ENCODE measurements at places on chromosomes 1 and 21.

DNA sequence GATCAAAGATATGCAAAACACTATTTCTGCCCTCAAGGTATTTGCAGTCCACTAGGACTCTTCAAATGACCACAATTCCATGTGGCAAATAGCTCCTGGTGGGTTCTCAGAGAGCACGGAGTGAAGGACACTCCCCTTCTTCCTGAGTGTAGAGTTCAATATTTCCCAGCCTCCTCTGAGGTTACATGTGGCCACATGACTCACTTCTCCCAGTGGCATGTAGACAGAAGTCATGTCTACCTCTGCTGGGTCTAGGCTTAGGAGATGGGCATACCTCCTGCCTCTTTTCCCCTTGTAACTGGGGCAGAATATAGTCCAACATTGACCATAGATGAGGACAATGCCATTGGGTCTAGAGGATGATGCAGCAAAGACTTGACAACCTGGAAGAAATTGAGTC lies 191.4 kb downstream of the MIS18A start:
- DNase-seq, result no peak

- DNase-seq, result no peak
Observed at GRCh38 chr1:33791251-33791650, 72.6 kb upstream of the HMGB4 start.

- DNase-seq, result no peak
Observed at GRCh38 chr1:118827636-118828035, 160.5 kb downstream of the TBX15 start.

GRCh38 chr1:206962272-206962671 lies 8.0 kb downstream of the FCAMR start:
- no peak for DNase-seq

DNA sequence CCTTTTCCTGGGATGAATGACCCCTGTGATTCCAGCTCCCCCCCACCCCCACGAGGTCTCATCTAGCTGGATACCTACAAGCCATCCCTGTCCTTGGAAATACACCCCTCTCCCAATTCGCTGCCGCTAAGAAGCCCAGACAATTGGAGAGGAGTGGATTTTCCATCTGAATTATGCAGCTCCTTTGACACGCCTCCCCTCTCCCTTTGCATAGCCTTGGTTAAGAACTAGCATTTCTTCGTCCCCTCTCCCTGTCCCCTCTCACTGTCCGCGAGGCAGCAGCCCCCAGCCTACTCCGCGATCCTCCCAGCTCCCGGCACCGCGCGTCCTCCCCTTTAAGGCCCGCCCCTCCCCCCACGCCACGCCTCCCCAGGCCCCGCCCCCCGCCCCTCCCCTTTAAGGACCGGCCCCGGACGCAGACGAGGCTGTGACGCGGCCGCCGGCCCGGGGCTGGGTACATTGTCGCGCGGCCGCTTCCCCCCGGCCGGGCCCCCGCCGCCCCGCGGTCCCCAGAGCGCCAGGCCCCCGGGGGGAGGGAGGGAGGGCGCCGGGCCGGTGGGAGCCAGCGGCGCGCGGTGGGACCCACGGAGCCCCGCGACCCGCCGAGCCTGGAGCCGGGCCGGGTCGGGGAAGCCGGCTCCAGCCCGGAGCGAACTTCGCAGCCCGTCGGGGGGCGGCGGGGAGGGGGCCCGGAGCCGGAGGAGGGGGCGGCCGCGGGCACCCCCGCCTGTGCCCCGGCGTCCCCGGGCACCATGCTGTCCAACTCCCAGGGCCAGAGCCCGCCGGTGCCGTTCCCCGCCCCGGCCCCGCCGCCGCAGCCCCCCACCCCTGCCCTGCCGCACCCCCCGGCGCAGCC lies at the start of gene MAPKAPK2:
Gene MAPKAPK2, plus strand, starts transcription at position 428 of the 856 bp plus-strand sequence. Its CDS starts 325 bp downstream, at position 753.
- peak; percentile 60 for DNase-seq

DNA sequence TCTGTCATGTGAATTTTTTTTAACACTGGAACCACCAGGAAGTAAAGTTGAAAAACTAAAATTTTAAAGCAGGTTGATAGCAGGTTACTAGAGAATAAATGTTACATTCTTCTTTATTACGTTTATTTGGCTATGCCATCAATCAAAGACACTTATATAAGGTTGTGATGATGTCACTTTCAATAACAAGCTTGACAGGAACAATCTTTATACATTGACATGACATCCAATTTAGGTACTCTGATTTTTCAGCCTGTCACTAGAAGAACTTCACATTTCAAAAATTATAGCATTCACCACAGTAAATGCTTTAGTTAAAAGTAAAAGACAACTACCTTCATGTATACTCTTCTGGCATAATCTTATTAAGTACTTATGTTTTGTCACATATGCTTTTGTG lies 696.8 kb upstream of the NCAM2 start:
- no peak for DNase-seq

GRCh38 chr1:47915677-47916353 lies 81.4 kb downstream of the TRABD2B start:
- no peak for DNase-seq

DNA sequence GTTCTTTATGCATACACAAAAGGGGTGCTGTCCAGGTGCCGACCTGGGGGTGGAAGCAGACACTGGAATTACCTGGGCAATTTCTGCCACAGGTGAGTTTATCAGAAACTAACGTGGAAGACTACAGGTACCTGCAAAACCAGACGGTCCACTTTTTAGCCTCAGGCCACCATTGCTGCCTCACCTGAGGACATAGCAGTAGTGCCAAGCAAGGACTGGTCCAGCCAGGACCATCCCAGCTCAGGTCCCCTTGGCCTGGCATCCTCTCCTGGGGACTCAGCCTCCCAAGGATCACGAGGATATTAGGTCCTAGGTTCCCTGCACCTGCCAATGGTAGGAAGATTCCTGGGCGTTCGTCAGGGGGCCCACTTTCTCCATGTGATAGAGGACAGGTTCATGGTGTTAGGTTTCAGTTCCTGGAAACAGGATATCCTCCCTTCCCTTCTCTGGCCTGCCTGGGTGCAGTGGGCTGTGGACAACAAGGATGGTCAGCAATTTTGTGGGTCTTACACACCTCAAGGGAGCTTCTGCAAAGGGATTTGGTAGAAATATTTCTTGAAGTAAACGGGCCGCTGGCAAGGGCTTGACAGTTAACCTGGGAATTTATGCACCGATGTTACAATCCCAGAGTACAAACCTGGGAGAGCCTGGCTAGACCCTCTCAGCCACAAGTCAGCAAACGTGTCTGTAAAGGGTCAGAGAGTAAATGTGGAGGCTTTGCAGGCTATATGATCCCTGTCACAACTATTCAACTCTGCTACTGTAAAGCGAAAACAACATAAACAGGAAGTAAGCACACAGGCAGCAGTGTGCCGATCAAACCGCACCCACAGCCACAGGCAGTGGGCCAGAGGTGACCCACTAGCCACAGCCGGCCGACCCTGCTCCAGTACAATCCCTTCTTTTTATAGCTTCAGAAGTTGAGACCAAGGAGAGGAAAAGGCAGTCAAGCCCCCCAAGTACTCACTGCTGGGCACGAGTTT lies 71.4 kb upstream of the RAB4A start:
- no peak for DNase-seq

DNA sequence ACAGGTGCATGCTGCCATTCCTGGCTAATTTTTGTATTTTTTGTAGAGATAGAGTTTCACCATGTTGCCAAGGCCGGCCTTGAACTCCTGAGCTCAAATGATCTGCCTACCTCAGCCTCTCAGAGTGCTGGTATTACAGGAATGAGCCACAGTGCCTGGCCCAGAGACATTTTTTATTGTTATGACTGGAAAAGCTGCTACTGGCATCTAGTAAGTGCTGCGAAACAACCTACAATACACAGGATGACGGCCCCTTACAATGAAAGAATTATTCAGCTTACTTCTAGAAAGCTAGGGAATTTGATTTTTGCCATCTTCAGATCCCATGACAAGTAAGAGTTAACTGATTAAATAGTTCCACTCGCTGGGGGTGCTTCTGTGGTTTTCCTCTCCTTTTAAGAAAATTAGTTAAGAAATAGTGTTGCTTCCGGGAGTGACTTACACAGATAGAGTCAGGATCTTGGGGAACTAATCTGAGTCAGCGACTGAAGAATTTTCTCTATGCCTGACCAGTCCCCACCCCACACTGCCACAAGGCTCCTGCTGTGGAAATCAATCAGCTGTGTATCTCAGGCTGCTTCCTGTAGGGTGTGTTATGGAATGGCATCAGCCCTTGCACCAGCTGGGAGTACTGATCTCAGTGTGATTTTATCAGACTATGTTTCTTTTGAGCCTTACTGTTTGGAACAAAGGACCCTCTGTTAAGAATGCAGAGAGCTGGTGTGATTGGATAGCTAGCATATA lies 93.0 kb upstream of the BMP8A start:
- no peak for DNase-seq

- no peak for DNase-seq
Observed at GRCh38 chr1:208974717-208975116, 608.8 kb upstream of the CAMK1G start.

- DNase-seq, result no peak
Observed at GRCh38 chr1:29362764-29363163, 126.4 kb downstream of the PTPRU start.

DNA sequence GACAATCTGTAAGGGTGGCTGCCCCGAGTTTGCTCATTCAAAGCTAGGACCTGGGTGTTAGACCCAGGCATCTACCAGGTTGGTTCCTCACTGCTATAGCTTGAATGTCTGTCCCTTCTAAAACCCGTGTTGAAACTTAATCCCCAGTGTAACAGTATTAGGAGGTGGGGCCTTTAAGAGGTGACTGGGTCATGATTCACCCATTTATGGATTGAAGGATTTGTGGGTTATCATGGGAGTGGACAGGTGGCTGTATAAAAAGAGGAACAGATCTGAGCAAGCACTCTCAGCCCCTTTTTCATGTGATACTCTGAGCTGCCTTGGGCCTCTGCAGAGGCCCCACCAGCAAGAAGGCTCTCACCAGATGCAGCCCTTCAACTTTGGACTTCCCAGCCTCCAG lies 29.4 kb downstream of the PSMG1 start:
- no peak for DNase-seq

DNA sequence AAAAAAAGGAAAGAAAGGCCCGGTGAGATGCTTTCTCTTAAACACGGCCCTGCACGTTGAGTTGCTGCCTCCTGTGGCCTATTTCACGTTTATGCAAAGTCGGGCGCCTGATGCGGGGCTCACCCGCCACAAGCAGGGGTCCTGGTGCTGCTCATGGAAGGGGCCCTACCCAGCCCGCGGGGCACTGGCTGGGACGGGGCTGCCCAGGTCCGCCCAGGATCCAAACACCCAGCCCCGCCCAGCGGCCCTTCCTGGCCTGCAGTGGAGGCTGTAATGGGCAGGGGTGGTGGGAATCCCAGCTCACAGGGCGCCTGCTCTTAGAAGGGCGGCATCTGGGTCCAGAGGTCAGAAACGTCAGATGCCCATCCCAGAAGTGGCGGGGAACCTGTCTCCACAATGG lies 1.6 kb downstream of the COL6A2 start:
- DNase-seq, result peak; percentile 8

GRCh38 chr1:71135571-71135970 lies 54.7 kb upstream of the ZRANB2 start:
- no peak for DNase-seq

- DNase-seq, result no peak
Observed at GRCh38 chr1:233473549-233474204, 140.2 kb upstream of the KCNK1 start.

DNA sequence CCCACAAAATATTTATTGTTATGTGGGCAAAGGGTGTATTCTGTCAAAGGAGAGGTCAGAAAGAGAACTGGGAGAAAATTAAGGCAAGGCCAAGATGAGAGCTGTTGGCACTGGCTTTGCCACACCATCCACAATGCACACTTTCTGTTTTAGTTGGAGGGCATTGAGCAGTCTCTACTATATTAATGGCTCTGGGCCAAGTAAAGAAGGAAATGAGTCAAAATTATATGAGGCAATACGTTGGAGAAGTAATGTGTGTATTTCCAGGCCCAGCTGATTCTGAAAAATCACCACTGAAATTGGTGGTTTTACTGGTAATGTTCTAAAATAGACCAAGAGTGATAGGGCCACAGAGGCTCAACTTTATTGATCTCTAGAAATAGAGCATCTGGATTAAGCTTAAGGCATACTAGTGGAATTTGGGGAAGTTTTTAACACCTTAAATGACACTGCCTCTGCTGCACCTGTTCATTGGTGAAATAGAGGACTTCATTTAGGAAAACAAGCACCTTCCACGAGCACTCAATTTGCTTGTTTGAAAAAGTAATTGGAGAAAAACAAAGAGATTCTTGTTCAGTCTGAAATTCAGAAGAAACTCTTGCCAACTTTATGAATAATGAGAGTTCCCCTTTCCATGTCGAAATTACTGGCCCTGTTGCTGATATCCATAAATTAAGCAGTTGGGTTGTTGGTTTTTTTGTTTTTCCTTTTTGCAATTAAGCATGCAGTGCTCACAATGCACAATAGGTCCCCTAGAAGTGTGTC lies 424.9 kb downstream of the ADGRL2 start:
- no peak for DNase-seq

GRCh38 chr1:224168859-224169380 lies 14.1 kb upstream of the DEGS1 start:
- DNase-seq, result no peak

DNA sequence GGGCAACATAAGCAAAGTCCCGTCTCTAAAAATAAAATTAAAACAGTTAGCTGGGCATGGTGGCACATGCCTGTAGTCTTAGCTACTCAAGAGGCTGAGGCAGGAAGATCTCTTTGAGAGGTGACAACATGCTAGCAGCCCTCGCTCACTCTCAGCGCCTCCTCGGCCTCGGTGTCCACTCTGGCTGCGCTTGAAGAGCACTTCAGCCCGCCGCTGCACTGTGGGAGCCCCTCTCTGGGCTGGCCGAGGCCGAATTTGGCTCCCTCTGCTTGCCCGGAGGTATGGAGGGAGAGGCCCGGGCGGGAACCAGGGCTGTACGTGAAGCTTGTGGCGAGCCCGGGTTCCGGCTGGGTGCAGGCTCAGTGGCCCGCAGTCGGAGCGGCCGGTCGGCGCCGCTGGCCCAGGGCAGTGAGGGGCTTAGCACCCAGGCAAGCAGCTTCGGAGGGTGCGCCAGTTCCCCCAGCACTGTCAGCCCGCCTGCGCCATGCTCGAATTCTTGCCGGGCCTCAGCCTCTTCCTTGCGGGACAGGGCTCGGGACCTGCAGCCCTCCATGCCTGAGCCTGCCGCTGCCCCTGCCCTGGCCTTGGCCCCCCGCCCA lies 138.3 kb downstream of the MAP3K21 start:
- no peak for DNase-seq

- no peak for DNase-seq
Observed at GRCh38 chr21:39137248-39138178, 45.7 kb downstream of the PSMG1 start.

GRCh38 chr21:41774467-41775148 lies 7.8 kb upstream of the RIPK4 start:
- no peak for DNase-seq

GRCh38 chr1:51829058-51829457 lies 49.5 kb downstream of the NRDC start:
- no peak for DNase-seq

DNA sequence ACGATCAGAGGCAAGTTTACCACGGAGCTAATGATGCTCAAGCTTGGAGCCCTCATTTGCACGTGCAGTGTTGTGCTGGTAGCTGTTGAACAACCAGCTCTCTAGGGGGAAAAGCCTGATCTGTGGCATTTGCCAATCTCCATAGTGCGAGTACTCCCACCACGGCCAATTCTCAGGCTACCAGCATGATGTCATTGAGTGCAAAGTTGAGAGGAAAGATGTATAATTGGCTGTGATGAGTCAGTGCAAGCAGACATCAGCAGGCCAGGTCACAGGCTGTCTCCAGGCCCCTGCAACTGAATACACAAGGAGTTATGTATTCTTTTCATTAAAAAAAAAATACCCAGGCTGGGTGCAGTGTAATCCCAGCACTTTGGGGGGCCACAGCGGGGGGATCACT lies 233.1 kb upstream of the VAMP3 start:
- DNase-seq, result no peak

GRCh38 chr1:34165422-34165921 lies 442 bp upstream of the CSMD2 start:
- DNase-seq, result no peak

Measured in progenitor cell of endocrine pancreas (in vitro differentiated cells).